NCI-H2081 treated with DMSO at 0.1 percent for 48 hours (cell line): ENCODE measurements at places on chromosomes 1 and 21.

DNA sequence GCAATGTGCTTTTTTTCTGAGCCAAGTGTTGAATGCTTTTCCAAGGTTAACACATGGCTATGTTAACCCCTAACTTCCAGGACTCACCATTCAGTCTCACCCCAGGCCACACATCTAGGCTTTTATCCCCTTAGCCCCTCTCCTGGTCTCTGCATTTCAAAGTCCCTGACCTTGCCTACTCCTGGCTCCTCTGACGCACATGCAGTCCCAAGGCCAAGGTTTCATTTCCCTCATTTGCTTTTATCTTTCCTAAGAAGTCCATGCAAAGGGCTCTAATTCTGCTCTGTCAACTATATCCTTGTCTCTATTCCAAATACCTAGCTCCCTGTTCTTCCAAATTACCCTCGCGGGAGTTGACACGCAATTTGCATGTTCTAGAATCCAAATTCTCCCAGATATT lies 25.4 kb downstream of the SLC30A10 start:
- no peak for DNase-seq

- no peak for DNase-seq
Observed at GRCh38 chr1:26789612-26789865, 1.8 kb downstream of the PIGV start.

GRCh38 chr21:42248783-42249597 lies 30.1 kb downstream of the ABCG1 start:
- no peak for DNase-seq

DNA sequence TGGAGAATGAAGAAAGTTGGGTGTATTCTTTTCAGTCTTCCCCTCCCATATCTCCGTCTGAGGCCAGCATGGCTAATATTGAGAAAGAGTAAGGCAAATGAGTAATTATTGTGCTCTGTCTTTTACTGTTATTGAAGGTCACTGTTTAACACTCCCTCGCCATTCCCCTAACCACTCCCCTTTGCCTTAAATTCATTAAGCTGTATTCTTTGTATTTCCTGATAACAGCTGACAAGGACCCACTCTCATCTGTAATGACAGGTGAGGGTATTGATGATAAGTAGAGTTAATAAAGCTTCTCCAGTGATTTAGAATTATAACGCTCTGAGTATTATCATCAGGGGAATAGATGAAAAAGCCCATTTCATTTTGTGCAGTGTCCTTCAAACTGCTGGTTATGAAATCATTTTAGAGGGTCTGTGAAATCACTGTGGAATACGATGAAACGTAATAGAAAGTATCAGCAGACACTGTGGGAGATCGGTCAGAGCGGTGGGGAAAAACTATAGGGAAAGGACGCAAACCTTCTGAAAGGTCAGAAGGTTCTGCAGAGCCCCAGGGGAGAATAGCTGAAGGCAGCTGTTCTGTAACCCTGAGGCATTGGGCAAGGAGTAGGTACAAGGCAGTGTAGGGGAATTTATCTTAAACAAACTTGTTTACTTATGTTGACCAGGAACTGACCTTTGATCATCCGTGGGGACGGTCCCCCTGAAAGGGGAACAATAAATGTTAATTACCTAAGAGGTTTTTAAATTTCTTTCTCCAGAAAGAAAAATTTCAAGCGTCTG lies 46.3 kb upstream of the CACYBP start:
- no peak for DNase-seq

DNA sequence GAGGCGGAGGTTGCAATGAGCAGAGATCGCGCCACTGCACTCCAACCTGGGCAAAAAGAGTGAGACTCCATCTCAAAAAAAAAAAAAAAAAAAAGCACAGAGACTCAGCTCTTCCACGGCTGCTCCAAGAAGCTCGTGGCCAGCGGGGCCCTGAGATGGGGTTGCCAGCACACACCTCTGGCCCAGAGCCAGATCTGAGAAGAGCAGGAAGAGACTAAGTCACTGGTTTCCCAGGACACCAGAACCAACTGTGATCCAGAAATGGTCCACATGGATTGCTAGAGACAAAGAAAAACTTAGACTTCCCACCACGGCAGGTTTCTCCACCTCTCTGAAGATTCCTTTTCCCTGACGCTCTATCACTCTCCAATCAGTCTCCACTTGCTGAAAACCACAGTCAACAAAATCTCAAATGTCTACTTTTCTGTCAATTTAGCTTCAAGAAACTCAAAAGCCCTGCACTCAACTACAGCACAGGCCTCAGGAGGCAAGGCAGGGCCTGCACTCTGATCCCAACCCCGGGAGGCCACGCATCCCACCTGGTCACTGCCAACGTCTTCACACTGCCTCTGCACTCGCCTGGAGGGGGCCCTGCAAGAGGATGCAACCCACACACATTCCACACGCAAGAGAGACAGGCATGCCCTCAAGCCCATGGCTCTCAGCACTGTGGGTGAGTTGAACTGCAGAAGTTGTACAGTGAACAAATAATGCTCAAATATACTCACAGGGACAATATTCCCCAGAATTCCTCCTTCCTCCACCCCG lies 79.0 kb downstream of the NPHP4 start:
- no peak for DNase-seq

GRCh38 chr21:44878053-44878982 lies 4.8 kb upstream of the PTTG1IP start:
- no peak for DNase-seq
